ENCODE measurements at places on chromosomes 2 and 18. TPM values are rescaled to one million over a fixed set of nuclear protein-coding genes. Genes with fewer than 3 reads are reported as not detected.

The CAVIN2 gene
- total RNA-seq = 20.6 TPM

The DLX2 gene
- total RNA-seq = 0.20 TPM

The MC2R gene
- total RNA-seq = not detected

The RAB6C gene
- not detected for total RNA-seq

The OR6B2 gene
- total RNA-seq = not detected

The GLB1L gene
- total RNA-seq = 7.3 TPM

The CCDC68 gene
- total RNA-seq = 2.0 TPM

The TMEM169 gene
- 0.37 TPM for total RNA-seq

The FEV gene
- total RNA-seq = not detected

The CPLX4 gene
- not detected for total RNA-seq

The SLC16A14 gene
- under 0.01 TPM for total RNA-seq

The PLA2R1 gene
- total RNA-seq = 7.7 TPM

The IFT172 gene
- total RNA-seq = 27.6 TPM

The AQP12A gene
- not detected for total RNA-seq

The BMP10 gene
- total RNA-seq = not detected

The PAX8 gene
- total RNA-seq = 2.9 TPM

The MRPS9 gene
- total RNA-seq = 22.0 TPM

The CDKL4 gene
- total RNA-seq = 1.2 TPM

The SLC38A11 gene
- total RNA-seq = not detected

The MFSD2B gene
- under 0.01 TPM for total RNA-seq

The KATNAL2 gene
- 4.8 TPM for total RNA-seq

The CRYGC gene
- total RNA-seq = not detected

The TMEM127 gene
- 19.5 TPM for total RNA-seq

The TMEM17 gene
- total RNA-seq = 1.2 TPM

The SERPINB4 gene
- total RNA-seq = under 0.01 TPM

The DUSP2 gene
- total RNA-seq = 0.37 TPM

The CEP76 gene
- total RNA-seq = 9.8 TPM

The RETREG2 gene
- 55.9 TPM for total RNA-seq

The VIT gene
- total RNA-seq = 8.8 TPM

The ARHGEF33 gene
- total RNA-seq = 0.20 TPM
